ENCODE measurements at places on chromosomes 16 and 17.

- DNase-seq = no peak
These were observed at the start of gene CBFA2T3 for GRCh38 chr16:88977018-88977811. Gene CBFA2T3, minus strand, starts transcription at chr16:88977207. Its CDS starts 400 bp downstream, at chr16:88976807.

DNA sequence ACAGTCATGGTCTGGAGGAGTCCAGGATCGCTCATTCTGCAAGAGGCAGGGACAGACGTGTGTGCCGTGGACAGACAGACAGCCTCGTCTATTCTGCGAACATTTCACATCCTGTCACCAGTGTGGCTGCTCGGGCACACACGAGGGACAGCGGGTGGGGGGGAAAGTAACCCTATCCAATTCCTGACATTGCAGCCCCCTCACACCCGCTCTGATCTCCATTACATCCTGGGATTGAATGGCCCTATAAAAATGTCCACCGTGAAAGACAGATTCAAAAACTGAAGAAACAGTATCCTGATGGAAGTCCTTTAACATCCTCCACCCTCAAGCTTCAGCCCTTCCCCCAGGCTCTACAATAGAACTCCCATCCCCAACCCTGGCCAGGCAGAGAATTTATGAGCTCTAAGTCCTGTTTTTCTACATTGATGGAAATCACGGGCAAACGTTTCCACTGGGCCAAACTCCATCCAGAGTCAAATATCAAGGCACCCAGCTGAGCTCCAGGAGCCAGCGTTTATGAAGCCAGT lies 39.4 kb downstream of the HS3ST3A1 start:
- DNase-seq = no peak

DNA sequence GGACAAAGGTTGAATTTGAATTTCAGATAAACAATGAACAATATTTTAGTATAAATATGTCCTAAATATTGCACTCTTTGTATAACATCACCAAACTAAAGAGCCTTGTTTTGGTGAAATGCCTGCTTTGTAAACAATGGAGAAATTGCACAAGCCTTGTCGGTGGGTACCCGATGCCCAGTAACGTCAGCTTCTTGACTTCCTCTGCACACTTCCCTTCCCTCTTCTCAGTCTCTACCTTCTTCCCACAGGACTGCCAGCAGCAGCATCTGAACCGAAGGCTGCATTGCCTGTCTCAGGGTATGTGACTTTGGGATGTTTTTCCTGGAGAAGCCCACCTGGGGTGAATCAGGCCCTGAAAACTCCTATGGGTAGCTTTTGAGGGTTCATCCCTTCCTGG lies 113.9 kb downstream of the UTP18 start:
- DNase-seq = no peak

DNA sequence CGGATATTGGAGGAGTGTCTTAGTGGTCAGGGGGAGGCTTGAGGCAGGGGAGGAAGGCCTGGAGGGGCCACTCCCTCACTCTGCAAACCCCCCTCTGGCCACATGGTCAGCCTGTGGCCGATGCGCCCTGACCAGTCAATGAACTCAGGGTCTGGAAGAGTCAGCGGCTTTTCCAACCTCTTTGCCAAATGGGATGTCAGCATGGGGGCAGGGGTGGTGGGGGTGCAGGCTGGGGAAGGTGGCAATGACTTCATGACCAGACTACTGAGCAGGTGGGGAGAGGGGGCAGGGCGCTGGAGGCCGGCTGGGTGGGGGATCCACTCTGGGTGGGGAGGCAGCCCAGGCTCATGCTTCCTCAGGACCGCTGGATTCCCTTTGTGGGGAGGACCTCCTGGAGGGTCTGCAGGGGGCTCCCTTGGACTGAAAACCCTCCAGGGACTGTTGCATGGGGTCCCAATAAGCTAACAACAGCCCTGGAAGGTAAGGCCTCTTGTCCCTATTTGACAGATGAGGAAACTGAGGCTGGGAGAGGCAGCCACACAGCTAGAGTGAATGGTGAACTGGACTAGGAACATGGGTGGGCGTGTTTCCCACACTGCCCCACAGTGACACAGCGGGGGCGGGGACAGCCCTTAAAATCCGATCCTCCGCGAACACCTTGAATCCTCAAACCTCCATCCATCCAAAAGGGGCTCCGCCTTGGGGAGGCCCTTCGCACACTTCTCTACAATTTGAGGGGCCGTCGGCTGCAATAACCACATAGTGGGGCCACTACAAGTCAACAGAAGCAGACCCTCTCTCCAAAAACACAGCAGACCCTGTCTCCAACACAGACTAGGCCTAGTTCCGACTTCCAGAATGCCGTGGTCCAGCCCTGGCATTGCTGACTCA lies 81.0 kb upstream of the TOB1 start:
- DNase-seq = no peak

DNA sequence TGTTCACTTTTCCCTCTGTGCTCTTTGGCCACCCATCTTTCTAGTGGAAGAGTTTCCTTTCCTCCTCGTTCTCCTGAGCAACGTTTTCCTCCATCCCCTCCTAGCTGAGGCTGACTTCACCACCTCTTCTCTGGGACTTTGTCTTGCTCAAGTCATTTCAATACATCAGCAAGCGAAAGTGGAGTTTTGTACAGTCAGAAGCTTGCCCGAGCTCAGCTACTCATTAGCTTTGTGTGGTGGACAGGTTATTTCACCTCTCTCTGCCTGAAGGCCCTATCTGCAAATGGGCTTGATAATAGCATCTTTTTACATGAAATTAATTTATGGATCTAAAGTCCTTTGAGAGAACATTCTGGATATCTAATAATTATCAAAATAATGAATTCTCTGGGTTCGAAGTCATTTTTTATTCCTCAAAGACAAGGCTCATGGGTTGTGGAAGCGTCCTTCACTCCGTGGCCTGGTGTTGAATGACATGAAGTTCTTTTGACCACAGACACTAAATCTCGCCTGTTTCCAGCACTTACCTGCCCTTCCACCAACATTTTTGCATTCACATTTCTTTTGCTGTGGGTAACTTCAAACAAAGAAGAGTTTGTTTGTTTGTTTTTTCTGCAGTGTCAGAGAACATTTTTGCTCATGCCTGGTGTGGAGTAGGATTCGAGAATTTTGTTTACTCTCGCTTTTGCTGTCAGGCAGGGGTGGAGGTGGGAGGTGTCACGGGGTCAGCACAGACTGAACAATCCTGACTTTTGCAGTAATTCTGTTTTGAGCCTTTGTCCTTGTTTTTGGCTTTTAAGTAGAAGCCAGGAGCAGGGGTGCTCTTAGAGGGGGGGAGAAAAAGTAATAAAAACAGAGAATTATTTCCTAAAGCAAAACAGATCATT lies 155.0 kb upstream of the CACNG5 start:
- DNase-seq = no peak

- no peak for DNase-seq
These were observed 108.0 kb downstream of the CCDC182 start for GRCh38 chr17:57636985-57637665.

DNA sequence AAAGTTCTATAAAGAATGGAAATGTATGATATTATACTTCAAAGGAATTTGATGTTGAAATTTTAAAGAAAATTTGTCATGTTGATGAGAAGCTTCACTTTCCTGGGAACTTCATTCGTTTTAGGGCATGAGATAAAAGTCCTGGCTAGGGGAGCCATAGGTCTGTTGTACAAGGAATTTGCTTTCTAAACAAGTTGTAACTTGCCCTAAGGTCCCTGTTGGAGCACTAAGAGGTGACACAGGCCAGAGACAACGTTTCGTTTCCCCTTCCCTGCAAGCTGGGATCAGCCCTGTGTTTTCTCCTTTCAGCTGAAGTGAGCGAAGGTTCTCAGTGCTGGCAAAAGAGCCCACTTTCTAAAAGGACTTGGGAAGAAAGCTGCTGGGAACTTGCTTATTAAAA lies 16.6 kb downstream of the PLD6 start:
- no peak for DNase-seq

DNA sequence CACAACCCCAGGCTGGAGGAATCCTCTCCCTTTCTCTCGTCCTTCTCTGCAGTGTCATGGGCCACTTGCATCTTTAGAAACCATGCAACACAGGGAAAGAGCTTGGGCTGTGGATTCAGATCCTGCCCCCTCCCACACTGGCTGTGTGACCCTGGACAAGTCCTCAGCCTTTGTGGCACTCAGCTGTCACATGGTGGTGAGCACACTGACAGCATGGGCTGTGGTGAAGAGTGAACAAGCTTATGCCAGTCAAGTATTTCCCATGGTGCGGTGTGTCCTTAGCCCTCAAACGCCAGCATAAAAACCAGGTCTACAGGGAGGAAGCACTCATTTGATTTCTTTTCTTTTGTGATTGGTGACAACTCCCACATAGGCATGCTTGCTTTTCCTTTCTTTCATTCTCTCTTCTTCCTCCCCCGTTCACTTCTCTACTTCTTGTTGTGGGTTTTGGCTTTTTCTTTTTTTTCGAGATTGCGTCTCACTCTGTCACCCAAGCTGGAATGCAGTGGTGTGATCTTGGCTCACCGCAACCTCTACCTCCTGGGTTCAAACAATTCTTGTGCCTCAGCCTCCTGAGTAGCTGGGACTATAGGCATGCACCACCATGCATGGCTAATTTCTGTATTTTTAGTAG lies 314.2 kb downstream of the CPPED1 start:
- DNase-seq = no peak

DNA sequence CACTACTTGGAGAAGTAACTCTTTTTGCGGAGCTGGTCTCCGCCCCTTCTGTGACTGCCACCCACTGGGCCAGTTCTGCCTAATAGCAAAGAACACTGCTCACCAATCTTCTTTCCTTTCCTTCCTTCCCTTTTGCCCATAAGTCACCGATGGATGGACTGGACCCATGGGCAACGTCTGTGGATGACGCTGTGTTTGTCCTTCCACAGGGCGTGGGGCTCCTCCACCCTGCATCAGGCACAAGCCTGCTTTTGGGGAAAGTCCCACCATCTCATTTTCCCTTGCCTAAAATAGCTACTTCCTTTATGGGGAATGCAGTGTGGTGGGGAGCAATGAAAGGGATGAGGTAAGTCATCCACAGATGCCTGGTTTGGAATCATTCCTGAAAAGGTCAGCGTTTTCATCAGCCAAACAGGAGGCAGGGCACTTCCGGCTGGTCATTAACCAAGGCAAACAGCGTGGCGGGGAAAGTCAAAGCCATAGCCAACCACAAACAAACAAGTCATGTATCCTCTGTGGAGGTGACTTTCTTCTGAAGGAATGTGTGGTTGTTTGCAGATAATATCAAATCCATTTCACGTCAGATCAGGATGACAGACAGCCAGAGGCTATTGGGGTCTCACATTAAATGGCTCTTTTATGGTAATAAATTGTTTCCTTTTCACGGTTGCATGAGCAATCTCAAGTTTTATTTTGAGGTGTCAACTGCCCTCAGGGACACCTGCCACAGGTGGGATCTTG lies 30.7 kb upstream of the MED9 start:
- no peak for DNase-seq

DNA sequence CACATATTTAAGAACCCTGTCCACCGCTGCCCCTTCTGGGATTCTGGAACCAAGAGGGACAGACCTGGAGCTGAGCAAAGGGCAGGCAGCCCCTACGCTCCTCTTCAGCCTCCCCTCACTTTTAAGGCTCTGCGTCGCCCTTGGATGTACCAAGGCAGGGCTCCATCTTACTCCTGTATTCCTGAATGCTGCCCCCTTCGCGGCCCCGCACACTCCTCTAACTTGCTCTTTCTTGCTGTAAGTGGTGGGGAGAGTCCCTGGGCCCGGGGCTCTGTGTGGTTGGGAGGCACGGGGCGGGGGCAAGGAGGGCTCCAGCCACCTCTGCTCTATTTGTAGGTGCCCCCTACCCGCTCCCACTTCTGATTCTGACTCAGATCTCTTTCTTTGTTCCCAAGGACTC lies 1.2 kb downstream of the TNS4 start:
- no peak for DNase-seq

GRCh38 chr16:27304881-27305745 lies 8.7 kb upstream of the IL4R start:
- DNase-seq = no peak

GRCh38 chr17:50100921-50101345 lies 5.8 kb downstream of the PDK2 start:
- DNase-seq = no peak

DNA sequence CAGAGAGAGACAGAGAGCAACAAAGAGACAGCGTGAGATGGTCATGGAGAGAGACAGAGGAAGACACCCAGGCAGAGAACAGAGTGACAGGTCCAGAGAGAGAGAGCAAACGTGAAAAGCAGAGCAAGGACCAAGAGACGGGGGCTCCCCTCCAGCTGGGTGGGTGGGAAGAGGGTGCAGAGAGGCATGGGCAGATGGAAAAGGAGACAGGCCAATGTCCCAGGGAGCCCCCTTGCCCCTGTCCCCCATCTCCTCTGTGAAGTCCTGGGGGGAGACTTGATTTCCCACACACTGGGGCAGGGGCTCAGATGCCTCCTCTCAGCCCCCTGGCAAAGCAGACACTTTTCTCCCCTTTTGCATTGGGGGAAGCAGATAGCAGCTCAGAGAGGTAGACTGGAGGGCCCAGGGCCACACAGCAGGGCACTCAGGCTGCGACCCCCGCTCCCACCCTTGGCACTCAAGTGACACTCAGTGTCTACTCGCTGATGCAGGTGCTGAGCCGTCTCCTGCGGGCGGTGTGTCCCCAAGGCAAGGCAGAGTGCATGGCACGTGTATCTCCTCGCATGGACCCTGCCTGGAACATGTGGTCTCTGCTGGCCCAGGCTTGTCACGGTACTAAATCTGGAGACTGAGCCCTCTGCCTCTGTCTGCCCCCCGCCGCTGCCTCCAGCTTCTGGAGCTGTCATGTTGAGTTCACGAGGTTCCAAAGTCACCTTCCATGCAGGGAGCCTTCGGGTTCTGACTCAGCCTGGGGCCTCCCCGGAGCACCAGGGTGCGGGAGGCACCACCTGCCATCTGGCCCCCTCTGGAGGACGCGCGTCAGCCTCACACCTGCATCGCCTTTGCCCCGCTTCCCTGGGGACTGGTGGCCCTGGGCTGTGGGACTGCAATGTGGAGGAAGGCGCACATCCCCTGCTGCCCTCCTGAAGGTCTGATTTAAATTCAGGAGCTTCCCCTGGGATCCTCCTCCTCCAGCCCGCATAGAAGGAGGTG lies 215.9 kb upstream of the GSE1 start:
- no peak for DNase-seq

DNA sequence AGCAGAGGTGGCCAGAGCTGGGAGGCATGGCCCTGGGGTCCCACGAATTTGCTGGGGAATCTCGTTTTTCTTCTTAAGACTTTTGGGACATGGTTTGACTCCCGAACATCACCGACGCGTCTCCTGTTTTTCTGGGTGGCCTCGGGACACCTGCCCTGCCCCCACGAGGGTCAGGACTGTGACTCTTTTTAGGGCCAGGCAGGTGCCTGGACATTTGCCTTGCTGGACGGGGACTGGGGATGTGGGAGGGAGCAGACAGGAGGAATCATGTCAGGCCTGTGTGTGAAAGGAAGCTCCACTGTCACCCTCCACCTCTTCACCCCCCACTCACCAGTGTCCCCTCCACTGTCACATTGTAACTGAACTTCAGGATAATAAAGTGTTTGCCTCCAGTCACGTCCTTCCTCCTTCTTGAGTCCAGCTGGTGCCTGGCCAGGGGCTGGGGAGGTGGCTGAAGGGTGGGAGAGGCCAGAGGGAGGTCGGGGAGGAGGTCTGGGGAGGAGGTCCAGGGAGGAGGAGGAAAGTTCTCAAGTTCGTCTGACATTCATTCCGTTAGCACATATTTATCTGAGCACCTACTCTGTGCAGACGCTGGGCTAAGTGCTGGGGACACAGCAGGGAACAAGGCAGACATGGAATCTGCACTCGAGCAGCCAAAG lies 2.3 kb downstream of the CSF3 start:
- DNase-seq = no peak

GRCh38 chr17:1566505-1567199 lies 4.1 kb upstream of the PITPNA start:
- no peak for DNase-seq
